ENCODE measurements at places on chromosomes 13 and 19. TPM values are rescaled to one million over a fixed set of nuclear protein-coding genes. Genes with fewer than 3 reads are reported as not detected.

DNA sequence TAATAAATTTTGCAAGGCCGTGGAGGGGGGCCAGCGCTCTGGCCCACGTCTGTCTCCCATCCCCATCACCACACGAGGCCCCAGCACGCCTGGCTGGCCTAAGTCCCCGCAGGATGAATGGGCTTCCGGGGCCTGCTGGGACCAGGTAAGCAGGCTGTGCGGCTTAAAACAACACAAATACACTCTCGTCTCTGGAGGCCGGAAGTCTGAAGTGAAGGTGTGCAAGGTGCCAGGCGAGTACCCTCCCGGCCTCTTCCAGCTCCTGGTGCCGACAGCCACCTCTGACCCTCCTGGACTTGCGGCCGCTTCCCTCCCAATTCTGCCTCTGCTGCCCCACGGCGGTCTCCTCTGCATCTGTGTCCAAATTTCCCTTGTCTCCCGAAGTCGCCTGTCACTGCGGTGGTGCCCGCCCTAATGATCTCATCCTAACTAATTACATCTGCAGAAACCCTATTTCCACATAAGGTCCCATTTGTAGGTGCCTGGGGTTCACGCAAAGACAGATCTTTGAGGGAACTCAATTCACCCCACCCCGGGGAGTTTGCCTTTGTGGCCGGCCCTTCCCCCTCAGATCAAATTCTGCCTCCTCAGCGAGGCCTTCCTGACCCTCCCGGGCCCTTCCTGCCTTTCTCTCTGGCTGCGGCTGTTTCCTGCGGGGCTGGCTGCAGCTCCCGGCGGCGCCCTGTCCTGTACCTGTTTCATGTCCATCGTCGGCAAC, 8.1 kb upstream of the PTBP1 start:
- H3K27me3 ChIP-seq: no peaks in the 10 kb centered on the region
- H3K27ac ChIP-seq: peak overlapping the region; percentile 81
- H3K4me3 ChIP-seq: no peak overlapping the region
- no peak for DNase-seq
- peaks cover 20% of the 10 kb centered on the region for H3K4me1 ChIP-seq

GRCh38 chr19:55472463-55472862, 4.0 kb upstream of the ZNF628 start:
- no peak for DNase-seq
- H3K4me3 ChIP-seq: no peak overlapping the region
- H3K36me3 ChIP-seq: no peaks in the 10 kb centered on the region
- H3K27me3 ChIP-seq: no peaks in the 10 kb centered on the region
- H3K4me1 ChIP-seq: peaks cover 14% of the 10 kb centered on the region
- no peak overlapping the region for H3K27ac ChIP-seq

- H3K4me1 ChIP-seq: no peaks in the 10 kb centered on the region
- H3K36me3 ChIP-seq: no peaks in the 10 kb centered on the region
- DNase-seq: no peak
- H3K27me3 ChIP-seq: no peaks in the 10 kb centered on the region
- no peak overlapping the region for H3K4me3 ChIP-seq
Observed at GRCh38 chr13:31416066-31416465, 216.3 kb downstream of the B3GLCT start.

NOVA2 gene
- total RNA-seq: 0.44 TPM
